ENCODE measurements at places on chromosomes 7 and 10.
A peak's percentile ranks its signal among the peaks of the same experiment; 100 is the strongest.

GRCh38 chr7:142181966-142182365 is 70.4 kb downstream of the MGAM2 start:
- DNase-seq = no peak

DNA sequence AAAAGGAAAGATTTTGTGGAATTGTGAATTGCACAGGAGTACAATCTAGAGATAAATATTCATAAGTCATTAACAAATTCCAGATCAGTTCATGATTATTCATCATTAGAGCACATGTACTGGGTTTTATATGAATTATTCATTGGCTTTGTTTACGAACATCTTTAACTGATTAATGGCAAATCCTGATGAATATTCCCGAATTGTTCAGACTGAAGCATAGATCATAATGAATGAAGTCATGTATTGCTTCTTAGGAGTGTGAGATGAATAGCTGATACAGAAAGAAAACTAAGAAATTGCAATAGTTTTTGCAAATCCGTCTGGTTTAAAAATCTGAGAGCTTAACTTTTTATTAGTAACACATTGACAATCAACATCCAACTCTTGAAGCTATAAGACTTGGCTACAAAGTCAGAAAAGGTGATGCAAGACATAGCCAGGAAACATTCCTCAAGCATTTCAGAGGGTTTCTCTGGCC is 183.6 kb upstream of the DGKB start:
- no peak for DNase-seq

DNA sequence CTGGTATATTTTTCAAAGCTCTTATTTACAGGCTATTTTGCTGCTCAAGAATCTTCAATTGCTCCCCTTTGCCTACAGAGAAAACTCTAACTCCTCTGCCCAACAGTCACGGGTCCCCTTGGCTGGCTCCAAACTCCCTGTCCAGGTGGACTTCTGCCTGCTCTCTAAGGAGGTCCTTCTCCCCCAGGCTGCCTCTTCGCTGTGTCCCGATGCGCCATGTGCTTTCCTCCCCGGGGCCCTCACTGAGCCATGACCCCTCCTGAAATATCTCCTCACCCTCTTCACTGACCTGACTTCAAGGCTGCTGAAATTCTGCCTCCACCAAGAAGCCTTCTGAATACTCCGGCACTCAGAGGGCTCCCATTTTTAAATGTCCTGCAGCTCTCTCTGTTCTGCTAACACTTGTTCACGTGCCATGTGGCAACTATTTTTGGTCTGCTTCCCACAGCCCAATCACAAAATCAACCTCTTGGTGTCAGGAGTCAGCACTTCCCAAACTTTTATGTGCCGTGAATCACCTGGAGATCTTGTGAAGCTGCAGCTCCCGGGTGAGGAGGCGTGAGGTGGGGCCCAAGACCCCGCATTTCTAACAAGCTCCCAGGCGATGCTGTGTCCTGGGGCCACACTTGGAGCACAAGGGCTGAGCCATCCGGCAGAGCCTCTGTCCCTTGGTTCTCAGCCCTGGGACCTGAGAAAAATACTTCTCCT is 85.7 kb upstream of the COL13A1 start:
- no peak for DNase-seq

DNA sequence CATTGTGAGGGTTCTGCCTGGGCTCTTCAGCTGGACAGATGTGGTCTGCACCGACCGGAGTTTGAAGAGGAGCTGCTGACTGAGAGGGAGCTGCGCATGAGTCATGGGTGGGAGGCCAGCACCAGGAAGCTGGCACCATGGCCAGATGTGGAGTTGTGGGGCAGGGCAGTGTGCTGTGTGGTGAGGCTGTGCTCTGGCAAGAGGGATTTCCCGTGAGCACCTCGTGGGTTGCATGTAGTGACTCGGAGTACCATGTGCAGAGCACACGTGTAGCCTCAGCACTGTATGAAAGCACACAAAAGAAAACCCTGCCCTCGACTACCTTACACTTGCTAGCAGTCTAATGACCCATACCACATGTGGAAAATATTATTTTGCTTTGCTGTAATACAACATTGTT is 103.4 kb downstream of the WNT2 start:
- DNase-seq = no peak

DNA sequence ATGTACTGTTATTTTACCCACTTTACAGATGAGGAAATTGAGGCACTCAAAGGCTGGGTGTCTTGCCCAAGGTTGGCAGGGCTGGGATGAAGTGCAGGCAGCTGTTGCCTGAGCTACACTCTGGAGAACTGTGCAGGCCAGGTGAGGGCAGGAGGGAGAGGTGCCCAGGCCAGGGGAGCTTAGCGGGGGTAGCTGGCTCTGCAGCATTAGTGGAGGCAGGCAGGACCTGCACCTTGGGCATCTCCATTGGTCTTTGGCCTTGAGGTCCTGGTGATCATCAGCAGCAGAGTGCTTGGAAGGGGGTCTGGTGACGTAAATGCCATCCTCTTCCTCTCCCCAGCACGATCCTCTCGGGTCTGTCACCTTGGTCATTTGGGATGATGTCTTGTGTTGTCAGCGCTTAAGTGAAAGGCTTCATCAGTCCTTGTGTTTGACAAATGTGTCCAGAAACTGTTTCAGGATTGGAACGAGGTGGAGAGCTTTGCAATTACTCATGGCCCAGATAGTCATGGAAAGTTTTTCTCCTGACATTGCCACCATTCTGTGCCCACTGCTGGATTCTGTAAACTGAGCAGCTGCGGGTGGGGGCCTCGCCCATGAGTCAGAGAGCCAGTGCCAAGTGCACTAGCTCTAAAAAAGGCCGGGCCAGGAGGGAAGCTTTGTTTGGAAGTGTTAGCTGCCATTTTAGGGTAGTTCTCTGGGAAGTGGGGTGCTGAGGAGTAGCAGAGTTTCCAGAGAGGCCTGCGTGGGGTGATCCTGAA is 47.6 kb downstream of the TSPAN15 start:
- DNase-seq = no peak

DNA sequence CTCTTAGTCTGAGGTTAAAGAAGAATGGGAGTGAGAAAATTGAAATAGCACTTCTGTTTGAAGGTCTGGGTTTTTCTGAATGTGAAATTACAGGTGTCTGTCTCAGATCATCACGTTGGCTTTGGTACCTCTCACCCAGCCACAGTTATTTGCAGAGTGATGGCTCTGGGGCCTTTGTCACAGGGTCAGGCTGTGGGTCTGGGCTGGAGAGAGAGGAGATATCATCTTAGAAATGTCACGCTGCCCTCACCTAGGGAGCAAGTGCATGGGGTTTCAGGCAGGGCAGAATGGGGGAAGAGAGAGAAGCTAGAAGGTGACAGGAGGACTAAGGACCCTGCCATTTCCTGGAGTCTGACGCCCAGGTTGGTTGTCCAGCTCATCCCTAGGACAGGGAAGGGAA is 127.2 kb downstream of the CFAP58 start:
- no peak for DNase-seq

DNA sequence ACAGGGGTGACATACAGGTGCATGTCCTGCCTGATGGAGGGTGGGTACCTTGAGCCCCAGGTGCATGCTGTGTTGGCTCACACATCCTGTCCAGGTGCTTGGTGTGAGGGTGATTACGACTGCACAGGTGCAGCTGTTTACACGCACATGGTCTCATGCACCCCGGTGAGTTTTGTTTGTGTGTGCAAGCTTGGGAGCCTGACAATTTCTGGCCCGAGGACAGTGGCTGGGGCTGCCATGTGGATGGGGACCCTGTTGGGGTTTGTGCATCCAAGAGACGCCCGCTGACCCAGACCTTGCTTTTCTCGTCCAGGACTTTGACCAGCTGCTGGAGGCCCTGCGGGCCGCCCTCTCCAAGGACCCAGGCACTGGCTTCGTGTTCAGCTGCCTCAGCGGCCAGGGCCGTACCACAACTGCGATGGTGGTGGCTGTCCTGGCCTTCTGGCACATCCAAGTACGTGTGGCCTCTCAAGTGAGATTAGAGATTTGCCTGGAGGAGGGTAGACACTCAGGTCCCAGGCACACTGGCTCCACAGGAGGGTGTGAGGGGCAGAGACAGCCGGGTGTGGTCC is 61.7 kb downstream of the PRF1 start:
- DNase-seq = no peak

DNA sequence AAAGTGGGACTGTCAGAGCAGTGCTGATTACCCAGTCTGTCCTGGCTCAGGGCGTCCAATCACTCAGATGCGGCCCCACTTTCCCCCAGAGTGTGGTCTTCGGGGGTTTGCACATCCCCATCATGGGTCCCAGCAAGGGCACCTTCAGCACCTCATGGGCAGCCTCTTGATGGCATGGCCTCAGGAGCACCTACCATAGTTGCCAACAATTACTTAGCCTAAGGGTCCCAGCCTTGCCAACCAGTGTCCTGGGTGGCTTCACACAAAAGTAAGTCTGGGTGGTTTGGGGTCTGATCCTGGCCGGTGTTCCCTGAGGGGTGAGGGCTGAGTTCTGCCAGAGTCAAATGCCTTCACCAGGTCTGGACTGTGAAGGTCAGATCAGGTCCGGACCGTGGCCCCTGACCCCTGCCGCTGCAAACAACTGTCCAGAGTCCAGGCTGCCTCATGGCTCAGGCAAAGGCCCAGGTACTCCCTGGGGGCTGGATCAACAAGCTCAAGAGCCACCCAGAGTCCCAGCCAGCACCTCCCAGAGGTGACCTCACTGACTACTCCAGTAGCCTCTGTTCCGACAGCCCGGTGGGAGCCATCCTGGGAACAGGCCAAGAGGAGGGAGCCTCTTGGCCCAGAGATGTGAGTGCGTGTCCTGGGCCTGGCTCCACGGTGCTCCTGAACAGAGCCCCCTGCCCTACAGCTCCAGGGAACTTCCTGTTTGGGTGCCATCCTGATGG is 6.2 kb upstream of the MARVELD1 start:
- DNase-seq = no peak

- DNase-seq = peak; percentile 61
Observed at GRCh38 chr7:133484086-133484485, 231.2 kb downstream of the EXOC4 start.

- DNase-seq = no peak
Observed at GRCh38 chr7:121384265-121384664, 11.8 kb downstream of the FAM3C start.

GRCh38 chr10:47257396-47258120 is 42.4 kb upstream of the GDF10 start:
- DNase-seq = peak; percentile 67

- no peak for DNase-seq
Observed at GRCh38 chr7:42628054-42628453, 283.8 kb downstream of the C7orf25 start.

- DNase-seq = no peak
Observed at GRCh38 chr7:157712666-157713235, 375.9 kb downstream of the DNAJB6 start.

- DNase-seq = peak; percentile 2
Observed at GRCh38 chr10:21649454-21649872, 115.4 kb downstream of the MLLT10 start.

DNA sequence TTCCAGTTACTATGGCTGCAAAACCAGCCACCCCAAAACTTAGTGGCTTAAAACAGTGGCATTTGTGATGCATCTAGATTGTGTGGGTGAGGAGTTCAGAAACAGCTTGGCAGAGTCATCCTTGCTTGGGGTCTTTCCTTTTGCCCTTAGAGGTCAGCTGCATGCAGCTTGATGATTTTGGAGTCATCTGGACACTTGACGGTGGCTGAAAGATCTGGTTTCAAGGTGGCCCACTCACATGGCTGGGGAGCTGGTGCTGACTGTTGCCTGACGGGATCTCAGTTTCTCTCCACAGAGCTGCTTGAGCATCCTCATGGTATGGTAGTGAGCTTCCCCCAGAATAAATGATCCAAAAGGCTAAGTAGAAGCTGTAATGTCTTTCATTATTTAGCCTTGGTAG is 191.3 kb upstream of the GALNT17 start:
- DNase-seq = no peak

DNA sequence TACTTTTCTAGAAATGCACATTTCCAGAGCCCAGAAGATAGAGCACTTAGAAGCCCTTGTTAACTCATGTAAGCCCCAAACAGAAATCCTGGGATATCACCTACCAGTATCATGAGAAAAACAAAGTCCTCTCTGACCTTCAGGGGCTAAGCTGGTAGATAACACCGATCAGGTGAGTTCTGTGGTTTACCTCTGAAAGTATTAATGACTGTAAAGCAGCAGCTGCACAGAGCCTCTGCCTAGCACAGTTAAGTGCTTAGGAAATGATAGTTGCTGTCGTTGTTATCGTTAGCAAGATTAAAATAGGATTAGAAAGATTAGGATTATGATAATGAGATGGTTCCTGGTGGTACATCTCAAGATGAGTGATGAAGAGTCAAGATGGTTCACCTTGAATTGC is 64.9 kb downstream of the PLXNA4 start:
- DNase-seq = no peak

DNA sequence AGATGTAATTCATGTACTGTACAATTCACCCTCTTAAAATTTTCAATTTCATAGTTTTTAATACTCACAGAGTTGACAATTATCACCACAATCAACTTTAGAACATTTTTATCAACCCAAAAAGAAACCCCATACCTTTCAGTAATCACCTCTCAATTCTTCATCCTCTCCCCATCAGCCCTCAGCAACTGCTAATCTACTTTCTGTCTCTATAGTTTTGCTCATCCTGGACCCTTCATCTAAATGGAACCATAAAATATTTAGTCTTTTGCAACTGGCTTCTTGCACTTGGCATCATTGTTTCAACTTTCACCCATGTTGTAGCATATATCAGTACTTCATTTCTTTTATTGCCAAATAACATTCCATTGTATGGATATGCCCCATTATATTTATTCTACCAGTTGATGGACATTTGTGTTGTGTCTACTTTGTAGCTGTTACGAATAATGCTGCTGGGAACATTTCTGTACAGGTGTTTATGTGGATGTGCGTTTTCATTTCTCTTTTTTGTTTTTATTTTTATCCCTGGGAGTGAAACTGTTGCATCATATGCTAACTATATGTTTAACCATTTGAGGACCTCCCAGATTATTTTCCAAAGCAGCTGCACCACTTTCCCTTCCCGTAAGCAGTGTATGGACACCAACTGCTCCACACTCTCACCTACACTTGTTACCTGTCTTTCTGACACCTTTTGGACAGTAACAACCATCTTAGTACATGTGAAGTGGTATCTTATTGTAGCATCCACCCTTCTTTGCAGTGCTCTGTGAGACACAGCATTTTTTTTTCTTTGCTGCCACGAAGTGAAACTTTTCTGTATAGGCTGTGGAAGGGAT is 65.4 kb upstream of the APBB1IP start:
- no peak for DNase-seq

GRCh38 chr10:70191972-70192305 is 21.6 kb upstream of the SAR1A start:
- no peak for DNase-seq

DNA sequence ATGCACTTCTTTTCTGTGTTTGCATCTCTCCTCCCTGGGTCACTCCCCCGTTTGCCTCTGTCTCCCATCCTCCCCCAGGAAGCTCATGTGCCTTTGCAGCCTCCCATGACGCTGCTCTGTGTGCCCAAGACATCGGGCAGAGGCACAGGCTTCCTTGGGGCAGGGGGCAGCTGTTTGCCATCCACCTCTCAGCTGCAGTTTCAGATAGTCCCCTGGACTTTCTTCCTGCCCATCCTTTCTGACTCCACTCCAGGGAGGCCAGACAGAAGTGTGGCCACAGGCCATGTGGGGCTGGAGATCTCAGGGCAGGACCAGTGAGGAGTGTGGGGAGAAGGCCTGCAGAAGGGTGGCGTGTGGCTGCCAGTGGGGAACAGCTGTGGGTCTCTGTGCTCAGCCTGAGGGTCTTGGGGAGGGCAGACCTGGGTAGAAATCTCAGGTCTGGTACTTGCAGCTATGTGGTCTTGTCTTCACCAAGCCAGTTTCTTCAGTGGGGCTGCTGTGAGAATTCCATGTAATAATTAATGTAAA is 10.6 kb upstream of the SAMD8 start:
- DNase-seq = no peak

Data from CD4-positive, alpha-beta T cell treated with Interleukin-17A for 1 hour (primary cell).